GM12864 (cell line): ENCODE measurements at places on chromosomes 2 and 18.

GRCh38 chr2:186101616-186102015 is 363.0 kb downstream of the FSIP2 start:
- no peak for DNase-seq

GRCh38 chr2:53289309-53290006 is 478.1 kb upstream of the CHAC2 start:
- no peak for DNase-seq

GRCh38 chr2:15979051-15979758 is 38.9 kb downstream of the MYCN start:
- DNase-seq = no peak

DNA sequence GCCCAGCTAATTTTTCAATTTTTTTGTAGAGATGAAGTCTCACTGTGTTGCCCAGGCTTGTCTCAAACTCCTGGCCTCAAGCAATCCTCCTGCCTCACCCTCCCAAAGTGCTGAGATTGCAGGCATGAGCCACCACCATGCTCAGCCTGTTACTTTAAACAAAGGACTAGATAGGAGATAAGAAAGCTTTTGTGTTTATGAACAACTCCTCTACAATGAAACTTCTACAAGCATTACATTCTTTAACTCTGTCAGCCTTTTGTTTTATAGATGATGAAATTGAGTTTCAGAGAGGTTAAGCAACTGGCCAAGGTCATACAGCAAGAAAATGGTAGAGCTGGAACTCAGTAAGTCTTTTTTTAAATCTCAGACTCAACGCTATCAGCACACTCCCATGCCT is 22.7 kb downstream of the ALPK2 start:
- no peak for DNase-seq

DNA sequence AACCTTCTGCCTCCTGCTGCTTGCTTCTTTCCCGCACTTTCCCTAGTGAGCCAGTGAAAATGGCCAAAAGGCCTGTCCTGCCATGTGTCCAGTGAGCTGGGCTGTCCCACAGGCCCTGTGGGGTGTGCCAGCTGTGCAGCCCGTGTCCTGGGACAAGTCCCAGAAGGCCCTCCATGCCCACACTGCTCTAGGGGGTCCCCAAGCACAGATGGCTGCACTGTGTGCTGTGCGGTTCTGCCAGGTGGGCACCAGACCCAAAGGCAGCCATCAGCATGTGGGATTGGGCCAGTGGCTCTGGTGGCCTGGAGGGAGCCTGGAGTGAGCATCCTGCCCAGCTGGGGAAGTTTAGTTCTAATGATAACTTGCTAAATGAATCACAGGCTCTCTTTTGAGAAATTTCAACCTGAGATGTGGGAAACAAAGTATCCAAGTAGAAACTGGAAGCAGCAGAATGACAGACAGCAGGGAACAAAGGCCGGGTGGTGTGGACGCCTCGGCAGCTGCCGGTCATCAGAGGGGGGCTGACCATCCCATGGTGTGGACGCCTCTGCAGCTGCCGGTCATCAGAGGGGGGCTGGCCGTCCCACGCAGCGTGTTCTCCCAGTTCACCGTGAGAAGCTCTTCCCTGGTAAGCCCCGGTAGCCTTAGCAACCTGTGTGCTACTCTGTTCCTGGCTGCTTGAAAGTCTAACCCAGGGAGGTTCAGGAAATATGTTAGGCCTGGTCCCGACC is 9.9 kb upstream of the CNDP2 start:
- no peak for DNase-seq

- no peak for DNase-seq
Measured at GRCh38 chr2:133039531-133039930, 369.5 kb upstream of the LYPD1 start.

DNA sequence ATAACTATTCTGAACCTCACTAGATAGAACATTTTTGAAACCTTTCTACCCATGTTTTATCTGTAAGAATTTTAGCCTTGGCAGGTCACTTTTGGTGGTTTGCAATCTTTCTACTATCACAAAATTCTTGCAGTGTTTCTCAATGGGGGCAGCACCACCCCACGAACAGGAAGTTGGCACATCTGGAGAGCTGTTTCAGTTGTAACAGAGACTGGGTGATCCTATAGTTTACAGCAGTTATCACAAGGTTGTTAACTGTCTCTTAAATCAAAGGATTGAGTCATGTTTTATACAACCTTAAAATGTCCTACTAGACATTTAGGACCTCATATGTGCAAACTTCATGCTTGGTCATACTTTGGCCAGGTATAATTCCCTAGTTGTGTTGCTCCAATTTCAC is 829.2 kb downstream of the ERBB4 start:
- DNase-seq = no peak

DNA sequence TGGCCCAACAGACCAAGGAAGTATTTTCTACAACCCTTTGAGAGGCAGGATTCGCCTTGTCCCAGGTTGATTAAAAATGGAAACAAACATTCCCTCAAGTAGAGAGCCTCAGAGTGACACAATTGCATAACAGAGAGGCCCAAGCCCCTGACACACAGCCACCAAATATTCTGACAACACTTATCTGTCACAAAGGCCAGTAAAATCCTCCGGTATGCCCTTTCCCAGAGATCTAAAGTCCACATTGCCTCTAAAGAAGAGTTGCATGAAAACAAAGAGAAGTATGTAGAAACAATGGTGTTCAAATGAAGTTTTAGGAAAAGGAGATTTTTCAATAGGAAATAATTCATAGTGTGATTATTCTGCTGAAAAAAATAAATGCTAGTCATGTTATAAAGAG is 32.1 kb downstream of the DSEL start:
- no peak for DNase-seq

DNA sequence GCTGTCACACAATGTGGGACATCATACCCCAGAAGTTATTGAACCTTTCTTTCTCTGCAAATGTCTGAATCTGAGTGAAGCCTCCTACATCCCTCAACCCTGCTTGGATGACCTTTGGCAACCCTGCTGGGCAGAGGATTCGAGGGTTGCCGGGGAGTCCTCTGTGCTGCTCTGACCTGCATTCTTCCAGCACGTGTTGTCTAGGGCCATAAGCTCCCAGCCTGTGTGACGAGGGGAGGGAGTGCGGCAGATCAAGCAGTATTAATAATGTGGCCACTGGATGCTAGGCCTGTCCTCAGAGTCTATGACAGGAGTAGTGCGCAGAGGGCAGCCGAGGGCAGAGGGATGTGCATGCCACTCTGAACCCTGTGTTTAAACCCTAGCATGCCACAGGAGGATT is 58.8 kb downstream of the RPL37A start:
- DNase-seq = no peak

DNA sequence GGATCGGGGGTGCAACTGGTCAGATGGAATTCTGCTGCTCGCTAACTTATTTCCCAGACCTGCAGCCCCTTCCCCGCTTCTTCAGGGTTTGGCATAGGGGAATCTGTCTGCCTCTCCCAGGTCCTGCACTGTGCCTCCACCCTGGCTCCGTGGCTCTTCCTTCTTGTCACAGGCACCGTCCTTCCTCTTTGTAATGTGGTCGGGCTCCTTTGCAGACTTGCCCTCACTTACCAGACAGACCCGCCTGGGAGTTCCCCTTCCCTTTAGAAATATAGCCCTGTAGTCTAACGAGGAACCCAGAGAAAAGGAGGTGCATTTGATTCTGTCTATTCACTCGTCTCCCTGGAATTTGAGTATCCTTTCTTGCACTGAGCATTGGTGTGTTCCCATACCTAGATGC is 63.9 kb upstream of the PAX8 start:
- DNase-seq = no peak

DNA sequence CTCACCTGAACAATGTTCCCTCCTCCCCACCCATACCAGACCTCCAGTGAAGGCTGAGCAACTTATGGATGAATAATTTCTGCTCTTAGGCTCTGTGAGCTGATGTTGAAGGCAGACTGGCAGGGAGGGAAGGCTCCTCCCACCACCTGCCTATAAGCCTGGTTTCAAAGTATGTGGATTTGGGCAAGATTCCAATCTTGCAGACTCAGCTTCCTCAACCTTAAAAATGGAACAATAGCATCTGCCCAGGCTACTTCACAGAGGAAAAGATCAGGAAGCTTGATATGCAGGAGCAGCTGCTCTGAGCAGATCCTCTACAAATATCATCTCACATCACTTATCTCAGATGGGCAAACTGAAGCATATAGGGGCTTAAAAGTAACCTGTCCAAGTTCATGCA is 112.2 kb downstream of the ZFP36L2 start:
- no peak for DNase-seq

DNA sequence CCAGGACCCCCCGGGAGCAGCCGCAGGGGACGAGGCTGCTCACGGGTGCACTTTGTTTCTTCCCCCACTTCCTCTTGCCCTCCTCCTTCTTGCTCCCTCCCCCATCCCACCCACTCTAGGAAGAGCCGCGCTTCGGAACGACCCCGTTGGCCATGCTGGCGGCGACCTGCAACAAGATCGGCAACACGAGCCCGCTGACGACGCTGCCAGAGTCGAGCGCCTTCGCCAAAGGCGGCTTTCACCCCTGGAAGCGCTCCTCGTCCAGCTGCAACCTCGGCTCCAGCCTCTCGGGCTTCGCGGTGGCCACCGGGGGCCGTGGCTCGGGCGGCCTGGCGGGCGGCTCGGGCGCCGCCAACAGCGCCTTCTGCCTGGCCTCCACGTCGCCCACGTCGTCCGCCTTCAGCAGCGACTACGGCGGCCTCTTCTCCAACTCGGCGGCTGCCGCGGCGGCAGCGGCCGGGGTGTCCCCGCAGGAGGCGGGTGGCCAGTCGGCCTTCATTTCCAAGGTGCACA is 1.3 kb downstream of the SP9 start:
- DNase-seq = no peak

- DNase-seq = no peak
Measured at GRCh38 chr18:78861706-78862105, 117.9 kb upstream of the SALL3 start.

DNA sequence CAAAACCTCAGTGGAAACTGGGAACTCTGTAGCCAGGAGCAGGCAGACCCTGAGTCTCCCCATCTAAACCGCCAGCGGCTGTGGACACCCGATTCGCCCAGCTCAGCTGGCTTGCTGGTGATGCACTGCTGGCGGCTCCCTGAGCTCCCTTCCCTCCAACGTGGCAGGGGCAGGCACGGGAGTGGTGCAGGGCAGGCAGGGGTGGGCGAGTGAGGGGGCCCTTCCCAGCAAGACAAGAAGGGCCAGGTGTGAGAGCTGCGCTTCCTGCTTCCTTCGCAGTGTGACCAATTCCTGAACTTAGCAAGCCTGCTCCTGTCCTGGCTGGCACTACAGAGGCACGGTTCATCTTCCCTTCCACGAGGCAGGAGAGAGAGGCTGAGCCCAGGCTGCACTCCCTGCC is 12.3 kb upstream of the SEMA4C start:
- DNase-seq = no peak

- DNase-seq = no peak
Measured at GRCh38 chr2:236160366-236161081, 7.7 kb downstream of the GBX2 start.

- no peak for DNase-seq
Measured at GRCh38 chr18:57854726-57855125, 51.6 kb upstream of the ATP8B1 start.

- no peak for DNase-seq
Measured at GRCh38 chr2:158213773-158214172, 112.1 kb downstream of the UPP2 start.

GRCh38 chr2:7649461-7650228 is 732.4 kb downstream of the RNF144A start:
- DNase-seq = no peak

- DNase-seq = no peak
Measured at GRCh38 chr2:183339311-183339710, 215.1 kb downstream of the NUP35 start.

GRCh38 chr2:178072383-178073301 is at the start of gene PDE11A:
PDE11A (minus strand) TSS chr2:178072777; CDS start chr2:178072437, 340 bp downstream.
- no peak for DNase-seq

GRCh38 chr2:226622484-226622883 is 177.1 kb downstream of the IRS1 start:
- no peak for DNase-seq

DNA sequence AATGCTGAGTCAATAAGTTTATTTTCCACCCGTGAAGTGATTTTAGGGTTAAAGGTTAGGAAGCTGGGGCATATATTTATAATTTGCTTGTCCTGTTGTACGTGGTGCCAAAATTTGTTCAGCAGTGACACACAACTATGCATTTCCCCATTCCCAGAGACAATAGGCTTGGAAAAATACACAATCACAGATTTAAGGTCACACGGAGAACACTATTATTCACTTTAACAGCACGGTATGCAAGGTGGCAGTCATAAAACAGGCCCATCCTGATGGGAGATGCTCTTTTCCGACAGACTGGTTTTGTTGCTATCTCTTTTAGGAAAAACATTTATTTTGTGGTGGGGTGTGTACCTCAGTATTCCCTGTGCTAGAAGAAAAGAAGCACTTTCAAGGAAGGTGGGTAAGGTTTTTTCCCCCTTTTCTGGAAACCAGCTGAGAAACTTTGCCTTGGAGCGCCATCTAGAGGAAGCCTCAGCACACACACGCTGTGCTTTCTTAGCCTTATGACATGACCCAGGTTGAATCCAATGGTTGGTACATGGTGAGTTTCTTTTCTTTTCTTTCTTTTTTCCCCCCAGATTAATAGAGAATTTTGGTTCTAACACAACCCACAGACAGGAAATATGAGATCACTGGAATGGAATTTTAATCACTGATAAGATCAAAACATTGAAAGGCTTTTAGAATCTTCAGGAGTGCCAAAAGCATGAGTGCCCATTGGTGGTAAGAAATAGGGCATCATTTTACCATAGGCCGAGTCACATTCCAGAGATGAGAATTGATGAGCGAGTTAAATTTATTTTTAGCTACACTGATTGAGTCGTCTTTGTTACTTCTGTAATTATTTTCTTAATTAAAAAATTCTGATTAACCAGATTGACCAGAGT is 332.1 kb downstream of the AGPS start:
- peak; percentile 7 for DNase-seq

- DNase-seq = no peak
Measured at GRCh38 chr2:224584111-224584784, 915 bp downstream of the CUL3 start.

- DNase-seq = no peak
Measured at GRCh38 chr2:159094173-159094737, 125.8 kb downstream of the TANC1 start.

DNA sequence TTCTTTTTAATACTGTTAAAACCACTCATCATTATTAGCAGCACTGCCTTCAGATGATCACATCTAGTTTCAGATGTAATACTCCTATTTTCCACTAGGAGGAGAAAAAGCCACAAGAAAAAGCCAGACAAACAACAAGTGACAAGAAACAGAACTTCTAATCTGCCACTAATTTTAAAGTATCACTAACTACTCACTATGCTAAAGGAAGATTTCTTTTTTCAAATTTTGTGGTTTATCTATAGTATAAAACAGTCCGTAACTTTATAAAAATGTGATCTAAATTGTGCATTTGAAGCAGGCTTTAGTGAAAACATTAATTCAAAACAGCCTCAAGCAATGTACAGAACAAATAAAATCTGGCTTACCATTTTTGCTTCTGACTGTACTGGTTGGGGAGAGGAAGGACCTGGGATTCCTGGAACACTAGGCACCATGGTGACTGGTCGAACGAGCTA is 56.8 kb downstream of the ATF2 start:
- peak; percentile 35 for DNase-seq

DNA sequence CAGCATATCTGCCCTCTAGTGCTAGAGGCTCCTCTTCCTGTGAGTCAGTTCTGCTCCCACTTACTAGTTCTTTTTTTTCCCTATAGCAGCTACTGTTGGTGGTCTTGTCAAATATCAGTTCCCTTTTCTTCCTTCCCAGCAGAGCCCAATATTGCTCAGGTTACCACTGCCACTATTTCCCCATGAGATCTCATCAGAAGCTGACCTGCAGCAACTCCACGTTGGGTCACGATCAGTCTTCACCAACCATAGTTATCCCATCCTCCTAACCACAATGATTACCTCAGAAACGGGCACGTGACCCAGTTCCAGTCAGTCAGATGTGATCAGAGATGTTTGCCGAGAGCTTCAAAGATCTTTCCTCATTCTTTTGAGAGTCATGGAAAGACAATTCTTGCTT is 59.7 kb upstream of the CAPN13 start:
- no peak for DNase-seq
